AG04450 (cell line): ENCODE measurements at places on chromosomes 1 and 21.

- no peak for DNase-seq
Observed at GRCh38 chr1:75615613-75616435, 4.9 kb upstream of the SLC44A5 start.

DNA sequence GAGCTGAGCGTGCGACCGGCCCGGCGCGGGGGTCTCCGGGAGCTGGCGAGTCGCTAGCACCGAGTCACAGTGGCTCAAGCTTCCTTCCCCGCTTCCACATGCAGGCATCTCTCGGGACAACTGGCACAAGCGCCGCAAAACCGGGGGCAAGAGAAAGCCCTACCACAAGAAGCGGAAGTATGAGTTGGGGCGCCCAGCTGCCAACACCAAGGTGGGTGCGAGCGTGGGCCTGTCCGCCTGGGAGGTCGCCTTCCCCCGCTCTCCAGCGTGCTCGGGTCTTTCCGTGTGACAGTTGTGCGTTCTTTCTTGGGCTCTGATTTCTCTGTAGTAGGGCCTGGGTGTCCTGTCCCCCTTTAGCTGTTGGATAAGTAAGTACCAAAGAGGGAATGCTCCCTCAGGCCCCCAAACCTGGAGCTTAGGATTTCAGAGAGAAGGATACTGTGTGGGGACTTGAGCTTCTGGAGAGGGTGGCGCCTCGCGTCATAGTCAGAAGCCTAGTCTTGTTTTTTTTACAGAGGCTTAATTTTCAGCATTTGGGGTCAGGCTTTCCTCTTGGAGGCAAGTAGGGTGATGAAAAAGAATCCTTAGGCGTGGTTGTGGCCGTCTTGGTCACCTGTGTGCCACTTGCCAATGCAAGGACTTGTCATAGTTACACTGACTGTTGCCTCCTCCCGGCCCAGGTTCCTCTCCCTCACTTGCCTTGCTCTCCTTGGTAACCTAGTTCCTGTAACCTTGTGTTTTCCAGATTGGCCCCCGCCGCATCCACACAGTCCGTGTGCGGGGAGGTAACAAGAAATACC, 790 bp downstream of the RPS8 start:
- no peak for DNase-seq

DNA sequence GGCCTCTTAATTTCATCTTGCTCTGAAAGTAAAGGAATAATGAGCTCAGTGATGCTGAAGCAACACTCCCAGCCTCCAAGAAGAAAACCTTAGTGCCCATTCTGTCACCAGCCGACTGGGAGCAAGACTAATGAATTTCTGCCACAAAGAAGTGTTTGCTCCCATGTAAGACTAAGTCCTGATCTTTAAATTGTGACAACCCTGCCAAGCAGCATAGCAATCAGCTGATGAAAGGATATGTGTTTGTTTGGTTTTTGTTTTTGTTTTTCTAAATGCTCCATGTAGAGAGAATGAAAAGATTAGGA, 113.7 kb upstream of the PALMD start:
- no peak for DNase-seq

- DNase-seq, result no peak
Observed at GRCh38 chr1:56696663-56697062, 51.5 kb downstream of the PRKAA2 start.

- no peak for DNase-seq
Observed at GRCh38 chr1:15426492-15427279, 11.6 kb upstream of the CTRC start.
